ENCODE measurements at places on chromosomes 4 and X.

GRCh38 chrX:96909291-96909690 lies 25.6 kb downstream of the RPA4 start:
- DNase-seq = no peak

DNA sequence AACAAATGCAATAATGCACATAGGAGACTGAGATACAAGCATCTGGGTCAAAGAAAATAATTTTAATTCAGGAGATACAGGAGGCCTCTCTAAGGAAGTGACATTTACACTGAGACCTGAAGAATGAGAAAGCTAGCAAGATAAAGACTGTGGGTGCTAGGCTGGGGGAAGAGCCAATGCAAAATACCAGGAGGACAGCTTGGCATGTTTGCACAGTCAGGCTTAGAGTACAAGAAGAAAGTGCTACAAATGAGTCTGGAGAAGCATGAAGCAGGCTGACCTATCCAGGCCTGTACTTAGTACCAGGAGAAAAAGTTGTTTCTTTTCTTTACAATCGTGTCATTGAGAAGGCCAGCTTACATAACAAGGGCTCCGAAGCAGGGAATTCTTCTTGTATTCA lies 56.9 kb downstream of the GABRB1 start:
- DNase-seq = no peak

DNA sequence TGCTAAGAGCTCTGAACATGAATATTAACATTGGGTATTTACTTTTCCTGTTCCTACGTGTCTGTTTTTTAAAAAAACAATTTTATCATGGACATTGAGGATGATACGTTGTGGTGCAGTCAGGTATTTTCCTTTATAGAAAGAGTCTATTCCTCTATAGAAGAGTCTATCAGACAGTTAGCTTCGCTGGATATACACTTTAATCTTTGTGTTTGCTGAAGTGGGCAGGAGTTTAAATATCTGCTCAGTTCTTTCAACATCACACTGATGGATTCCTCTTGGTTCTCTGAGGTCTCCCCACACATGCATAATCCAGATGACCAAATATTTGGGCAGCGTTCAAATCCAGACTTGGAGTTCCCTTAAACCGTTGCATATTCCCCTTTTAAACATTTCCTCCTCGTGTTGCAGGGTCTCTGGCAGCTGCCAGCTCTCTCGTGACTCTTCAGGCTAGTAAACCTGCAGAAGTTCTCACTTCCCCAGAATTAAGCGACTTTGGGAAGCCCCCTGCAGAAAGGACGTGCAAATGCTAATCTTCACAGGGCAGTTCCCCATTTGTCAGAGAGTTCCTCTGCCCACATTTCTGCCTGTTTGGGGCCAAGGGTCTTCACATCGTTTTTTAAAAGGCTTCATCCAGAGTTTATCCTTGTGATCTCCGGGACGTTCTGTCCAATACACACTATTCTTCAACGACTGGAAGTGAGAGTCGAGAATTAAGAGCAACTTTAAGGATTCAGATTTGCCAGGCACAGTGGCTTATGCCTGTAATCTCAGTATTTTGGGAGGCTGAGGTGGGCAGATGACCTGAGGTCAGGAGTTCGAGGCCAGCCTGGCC lies 20.5 kb upstream of the DHRSX start:
- DNase-seq = no peak

- no peak for DNase-seq
Observed at GRCh38 chr4:145538596-145538995, 56.9 kb downstream of the SMAD1 start.

GRCh38 chr4:120939693-120940092 lies 17.2 kb upstream of the PRDM5 start:
- no peak for DNase-seq

- DNase-seq = no peak
Observed at GRCh38 chr4:89929425-89930159, 34.9 kb downstream of the MMRN1 start.

DNA sequence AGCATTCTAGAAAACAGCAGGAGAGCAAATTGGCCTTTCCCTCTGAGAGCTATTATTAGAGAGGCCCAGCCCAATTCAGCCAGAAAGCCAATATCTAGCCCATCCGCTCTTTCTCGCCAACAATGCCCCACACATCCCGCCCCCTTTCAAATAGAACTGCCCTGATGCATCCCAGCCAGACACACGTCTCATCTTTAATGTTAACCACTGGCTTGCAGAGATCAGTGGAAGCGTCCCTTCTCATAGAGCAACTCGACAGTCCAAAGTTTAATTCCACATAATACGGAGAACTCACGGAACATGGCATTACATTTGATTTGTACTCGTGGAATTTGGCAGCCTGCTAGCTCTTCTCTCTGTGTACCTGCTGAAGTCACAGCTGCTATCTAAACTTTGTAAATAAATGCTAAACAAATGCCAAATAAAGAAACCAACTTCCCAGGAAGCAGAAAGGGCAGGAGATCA lies 304.4 kb downstream of the DHX15 start:
- no peak for DNase-seq

- DNase-seq = no peak
Observed at GRCh38 chrX:106286053-106286650, 118.0 kb downstream of the PWWP3B start.

GRCh38 chr4:3873408-3874027 lies 107.3 kb downstream of the ADRA2C start:
- no peak for DNase-seq

DNA sequence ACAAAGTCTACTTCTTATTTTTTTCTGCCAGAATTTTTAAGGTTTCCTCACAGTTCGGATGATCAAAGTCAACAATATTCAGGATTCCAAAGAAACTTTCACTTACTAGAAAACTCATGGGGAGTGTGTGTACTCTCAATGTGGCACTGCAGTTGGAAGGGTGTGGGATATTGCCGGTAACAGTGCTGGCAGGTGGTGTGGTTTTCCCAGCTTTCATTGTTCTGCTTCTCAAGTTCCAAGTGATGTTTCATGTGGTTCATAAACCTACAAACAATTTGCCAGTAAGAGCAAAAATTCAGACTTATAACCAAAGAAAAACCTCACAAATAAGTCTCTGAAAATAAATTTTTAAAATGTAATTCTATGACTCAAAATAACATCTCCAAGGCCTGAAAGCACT lies 39.8 kb downstream of the ZNF280C start:
- DNase-seq = no peak

DNA sequence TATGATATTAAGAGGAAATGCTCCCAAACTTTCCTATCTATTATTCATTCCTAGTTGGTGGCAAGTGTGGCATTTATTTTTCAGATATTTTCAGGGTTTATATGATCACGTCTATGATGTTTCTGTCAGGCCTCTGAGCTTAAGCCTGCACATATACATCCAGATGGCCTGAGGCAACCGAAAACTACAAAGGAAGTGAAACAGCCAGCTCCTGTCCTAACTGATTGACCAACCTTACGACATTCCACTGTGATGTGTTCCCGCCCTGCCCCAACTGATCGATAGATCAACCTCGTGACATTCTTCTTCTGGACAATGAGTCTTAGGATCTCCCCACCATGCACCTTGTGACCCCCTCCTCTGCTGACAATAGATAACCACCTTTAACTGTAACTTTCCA lies 67.6 kb upstream of the CTSO start:
- DNase-seq = no peak

- DNase-seq = no peak
Observed at GRCh38 chr4:138114434-138114833, 127.7 kb downstream of the SLC7A11 start.

- DNase-seq = peak; percentile 26
Observed at GRCh38 chrX:13937370-13938050, 92.2 kb downstream of the GEMIN8 start.

DNA sequence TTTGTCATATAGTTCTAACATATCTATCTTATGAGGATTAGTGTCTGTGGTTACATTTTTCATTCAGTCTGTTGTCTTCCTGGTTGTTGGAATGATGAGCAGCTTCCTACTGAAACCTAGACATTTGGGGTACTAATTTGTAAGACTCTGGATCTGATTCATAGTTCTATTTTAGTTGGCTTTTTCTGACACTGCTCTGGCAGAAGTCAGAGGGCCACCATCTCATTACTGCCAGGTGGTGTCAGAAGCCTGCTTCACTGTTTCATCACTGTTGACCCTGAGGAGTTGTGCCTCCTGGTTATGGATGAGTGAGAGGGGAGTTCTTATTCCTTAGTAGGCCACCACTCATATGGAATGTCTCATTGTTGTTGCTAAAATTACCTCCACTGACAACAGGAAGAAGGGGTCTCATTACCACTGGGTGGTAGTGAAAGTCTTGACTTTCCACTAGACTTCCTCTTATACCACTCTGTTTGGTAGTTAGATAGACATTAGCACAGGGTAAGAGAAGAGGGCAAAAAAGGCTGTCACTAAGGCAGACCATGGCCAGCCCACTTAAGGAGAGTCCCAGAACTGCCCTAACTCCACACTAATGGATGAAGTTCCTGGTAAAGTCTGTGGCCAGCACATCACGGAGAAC lies 395.2 kb downstream of the SPOCK3 start:
- DNase-seq = no peak

GRCh38 chr4:17559709-17560048 lies 17.3 kb upstream of the LAP3 start:
- no peak for DNase-seq

DNA sequence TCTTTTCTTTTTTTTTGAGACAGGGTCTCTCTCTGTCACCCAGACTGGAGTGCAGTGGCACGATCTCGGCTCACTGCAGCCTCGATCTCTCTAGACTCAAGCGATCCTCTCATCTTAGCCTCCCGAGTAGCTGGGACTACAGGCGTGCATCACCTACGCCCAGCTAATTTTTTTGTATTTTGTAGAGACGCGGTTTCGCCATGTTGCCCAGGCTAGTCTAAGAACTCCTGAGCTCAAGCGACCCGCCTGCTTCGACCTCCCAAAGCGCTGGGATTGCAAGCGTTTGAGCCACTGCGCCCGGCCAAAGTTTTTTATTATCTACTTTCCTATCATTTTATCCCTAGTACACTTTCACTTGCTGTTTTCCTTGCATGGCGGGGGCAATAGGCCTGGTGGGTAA lies 1.4 kb downstream of the UBA6 start:
- no peak for DNase-seq

DNA sequence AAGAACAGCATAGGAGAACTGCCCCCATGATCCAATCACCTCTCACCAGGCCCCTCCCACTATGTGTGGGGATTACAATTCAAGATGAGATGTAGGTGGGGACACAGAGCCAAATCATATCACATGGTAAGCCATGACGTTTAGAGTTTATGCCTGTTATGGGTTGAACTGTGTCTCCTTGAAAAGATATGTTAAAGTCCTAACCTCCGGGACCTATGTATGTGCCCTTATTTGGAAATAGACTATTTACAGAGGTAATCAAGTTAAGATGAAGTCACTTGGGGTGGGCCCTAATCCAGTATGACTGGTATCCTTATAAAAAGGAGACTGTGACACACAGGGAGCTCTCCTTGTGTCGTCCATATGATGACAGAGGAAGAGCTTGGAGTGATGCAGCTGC lies 25.2 kb upstream of the SLC2A9 start:
- DNase-seq = no peak

DNA sequence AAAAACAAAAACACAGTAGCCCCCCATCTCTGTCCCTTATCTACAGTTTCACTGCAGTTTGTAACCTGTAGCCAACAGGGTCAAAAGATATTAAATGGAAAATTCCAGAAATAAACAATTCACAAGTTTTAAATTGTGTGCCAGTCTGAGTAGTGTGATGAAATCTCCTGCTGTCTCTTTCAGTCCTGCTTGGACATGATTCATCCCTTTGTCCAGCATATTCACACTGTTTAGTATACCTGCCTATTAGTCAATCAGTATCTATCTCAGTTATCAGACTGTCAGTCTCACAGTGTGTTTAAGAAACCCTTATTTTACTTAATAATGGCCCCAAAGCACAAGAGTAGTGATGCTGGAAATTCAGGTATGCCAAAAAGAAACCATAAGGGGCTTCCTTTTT lies 21.9 kb downstream of the CNOT6L start:
- DNase-seq = no peak

DNA sequence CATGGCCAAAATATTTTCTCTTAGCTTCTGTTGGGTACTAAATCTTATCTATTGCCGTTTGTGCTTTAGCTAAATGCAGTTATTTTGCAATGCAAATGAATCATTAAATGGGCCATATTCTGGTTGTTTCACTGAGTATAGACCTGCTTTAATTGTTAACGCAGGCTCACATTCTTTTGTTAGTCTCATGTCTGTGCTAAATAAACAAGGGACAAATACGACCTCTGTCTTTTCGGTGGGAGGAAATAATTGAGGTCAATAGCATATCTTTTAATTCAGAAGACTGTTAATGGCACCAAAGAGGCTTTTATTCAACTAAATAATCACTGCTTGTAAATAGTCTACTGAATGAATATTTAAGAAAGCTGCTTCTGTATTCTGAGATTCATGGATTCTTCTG lies 76.9 kb downstream of the DIAPH2 start:
- DNase-seq = no peak

GRCh38 chr4:46508216-46508615 lies 118.3 kb upstream of the GABRA2 start:
- DNase-seq = no peak

GRCh38 chr4:82044141-82044993 lies 329.4 kb downstream of the HNRNPD start:
- peak; percentile 53 for DNase-seq

DNA sequence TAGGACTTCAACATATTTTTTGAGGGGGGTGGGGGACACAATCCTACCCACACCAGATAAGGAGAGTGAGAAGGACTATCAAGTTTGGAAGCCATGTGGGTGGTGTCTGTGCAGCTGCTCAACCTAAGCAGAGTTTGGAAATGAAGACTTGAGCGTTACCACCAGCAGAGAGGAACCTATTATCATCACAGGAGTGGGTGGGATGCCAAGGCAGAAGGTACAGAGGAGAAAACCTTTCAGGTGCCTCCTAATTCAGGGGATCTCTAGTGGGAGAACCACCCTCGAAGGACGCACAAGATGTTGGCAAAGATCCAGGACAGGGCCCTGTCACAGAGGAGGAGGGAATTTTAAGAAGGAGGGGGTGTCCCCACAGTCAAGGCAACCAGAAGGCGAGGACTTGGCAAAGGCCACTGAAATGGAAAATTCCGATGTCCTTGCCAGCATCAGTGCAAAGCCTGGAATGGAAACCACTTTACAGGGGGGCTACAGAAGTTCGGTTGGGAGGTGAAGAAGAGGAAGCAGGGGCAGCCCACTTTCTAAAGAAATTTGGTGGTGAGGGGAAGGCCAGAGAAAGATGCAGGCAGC lies 8.4 kb upstream of the GPM6B start:
- no peak for DNase-seq

- DNase-seq = no peak
Observed at GRCh38 chr4:48190839-48191238, 56.8 kb upstream of the TXK start.

- no peak for DNase-seq
Observed at GRCh38 chr4:156591679-156592078, 379.9 kb downstream of the PDGFC start.

GRCh38 chr4:73067971-73068394 lies 1.5 kb downstream of the COX18 start:
- no peak for DNase-seq
